Type B pancreatic cell (in vitro differentiated cells): ENCODE measurements at places on chromosomes 6 and 20. TPM values are rescaled to one million over a fixed set of nuclear protein-coding genes. Genes with fewer than 3 reads are reported as not detected.

BTN3A1 gene
- 19.6 and 19.9 TPM in 2 replicates for total RNA-seq

IL20RA gene
- total RNA-seq, result 0.90 and 1.7 TPM in 2 replicates

BLOC1S5 gene
- 8.8 and 14.2 TPM in 2 replicates for total RNA-seq

PDE7B gene
- 3.9 and 5.1 TPM in 2 replicates for total RNA-seq

MGME1 gene
- total RNA-seq, result 31.2 and 32.7 TPM in 2 replicates

FAM209B gene
- 0.63 TPM in 1 of 2 replicates, not detected in the other for total RNA-seq

OR2B6 gene
- not detected in 2 replicates for total RNA-seq

SLC35D3 gene
- 0.41 and 0.50 TPM in 2 replicates for total RNA-seq

GRM4 gene
- total RNA-seq, result 2.2 and 4.2 TPM in 2 replicates

FRK gene
- 6.2 and 13.2 TPM in 2 replicates for total RNA-seq

DNA sequence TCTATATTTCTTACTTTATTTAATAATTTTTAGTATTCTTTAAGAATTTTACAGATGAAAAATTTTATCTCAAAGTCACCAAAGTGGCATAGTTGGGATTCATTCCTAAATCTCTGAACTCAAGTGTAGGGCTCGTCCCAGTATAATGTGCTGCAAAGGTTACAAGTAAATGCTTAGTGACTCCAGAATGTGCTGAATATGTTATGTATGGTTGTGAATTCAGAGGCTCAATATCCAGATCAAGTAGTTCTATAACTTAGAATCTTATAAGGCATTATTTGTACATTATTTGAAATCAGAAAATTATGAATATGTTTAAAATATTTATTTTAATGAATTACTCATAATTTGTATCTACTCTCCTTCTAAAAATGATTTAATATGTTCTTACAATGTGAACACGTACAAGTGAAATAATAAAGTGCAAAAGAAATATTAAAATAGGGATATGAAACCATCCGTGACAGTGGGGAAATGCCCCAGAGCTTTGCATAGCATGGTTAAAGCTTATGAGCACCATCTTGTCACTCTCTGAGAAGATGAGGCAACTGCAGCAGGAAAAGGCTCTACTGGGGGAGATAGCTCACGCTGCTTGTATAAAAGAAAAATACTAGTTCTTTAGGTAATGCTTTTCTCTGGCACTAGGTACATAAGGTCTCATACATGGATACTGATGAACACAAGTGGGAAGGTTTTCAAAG lies 259.0 kb downstream of the FOXC1 start:
- H3K4me3 ChIP-seq, result no peak overlapping the region
- peaks cover 59% of the 10 kb centered on the region for H3K27me3 ChIP-seq

- DNase-seq, result no peak
- H3K27ac ChIP-seq, result peak overlapping the region; percentile 3
- no peaks in the 10 kb centered on the region for H3K36me3 ChIP-seq
- H3K4me3 ChIP-seq, result peak overlapping the region; percentile 29
- H3K27me3 ChIP-seq, result no peaks in the 10 kb centered on the region
These were observed 135.0 kb upstream of the MAN1A1 start for GRCh38 chr6:119484598-119484997.

GRCh38 chr6:44269921-44270525 lies at the start of gene TMEM151B:
TSS of gene TMEM151B (plus strand) at chr6:44270450. CDS start at chr6:44270743, 293 bp downstream.
- no peaks in the 10 kb centered on the region for H3K36me3 ChIP-seq
- H3K4me1 ChIP-seq, result no peaks in the 10 kb centered on the region
- no peak within 1 kb of the TSS for H3K27ac ChIP-seq
- peak within 1 kb of the TSS; percentile 83 for H3K4me3 ChIP-seq
- no peak for DNase-seq
- H3K27me3 ChIP-seq, result peaks cover 60% of the 10 kb centered on the region

DNA sequence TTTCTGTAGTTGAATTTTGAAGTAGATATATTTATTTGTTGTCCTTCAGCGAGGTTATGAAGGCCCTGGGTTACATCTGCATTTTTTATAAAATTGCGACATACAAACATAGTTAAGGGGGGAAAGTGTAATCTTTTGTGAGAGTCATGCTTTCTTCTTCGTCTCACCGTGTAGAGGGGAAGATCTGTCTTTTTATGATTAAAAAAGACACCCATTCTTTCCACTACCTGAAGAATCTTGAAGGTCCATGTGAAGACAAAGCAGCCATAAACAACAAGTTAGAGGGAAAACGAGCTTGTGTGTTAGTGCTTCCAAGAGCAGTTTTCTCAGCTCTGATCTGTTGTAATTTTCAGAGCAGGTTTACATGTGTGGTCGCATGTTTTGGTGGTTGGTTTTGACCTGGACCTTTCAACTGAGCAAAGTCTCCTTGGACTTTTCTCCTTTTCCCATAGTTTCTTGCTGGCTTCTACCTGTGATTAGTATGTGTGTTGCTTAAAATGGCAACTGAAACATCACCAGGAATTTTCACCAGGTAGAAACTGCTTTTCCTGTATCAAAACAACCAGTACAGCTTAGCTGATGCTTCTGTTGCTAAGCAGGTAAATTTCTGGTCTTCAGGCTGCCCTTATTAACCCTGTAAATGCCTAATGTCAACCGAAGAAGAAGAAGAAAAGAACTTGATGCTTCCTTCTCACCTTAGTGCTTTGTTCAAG lies 37.3 kb downstream of the RREB1 start:
- no peak for DNase-seq
- no peaks in the 10 kb centered on the region for H3K27me3 ChIP-seq
- H3K4me1 ChIP-seq, result peaks cover 60% of the 10 kb centered on the region

GRCh38 chr6:55953335-55953734 lies 77.9 kb upstream of the BMP5 start:
- no peaks in the 10 kb centered on the region for H3K27me3 ChIP-seq
- H3K4me3 ChIP-seq, result no peak overlapping the region
- H3K36me3 ChIP-seq, result no peaks in the 10 kb centered on the region
- no peak for DNase-seq
- no peaks in the 10 kb centered on the region for H3K4me1 ChIP-seq

DNA sequence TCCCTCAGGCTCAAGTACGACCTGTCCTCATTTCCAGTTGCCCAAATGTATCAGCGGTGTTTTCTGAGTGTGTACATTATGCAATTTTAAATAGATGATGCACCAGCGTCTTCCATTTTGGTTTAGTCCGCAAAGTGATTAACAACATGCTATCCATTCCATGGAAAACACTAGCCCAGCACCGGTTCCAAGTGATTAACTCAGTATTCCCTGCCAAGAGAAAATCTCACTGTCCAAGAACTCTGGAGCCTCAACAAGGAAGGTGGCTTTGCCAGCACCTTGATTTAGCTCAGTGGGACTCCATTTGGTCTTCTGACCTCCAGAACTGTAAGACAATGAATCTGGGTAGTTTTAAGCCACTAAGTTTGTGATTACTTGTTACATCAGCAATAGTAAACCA lies 107.2 kb downstream of the FOXC1 start:
- no peak overlapping the region for H3K4me3 ChIP-seq
- no peak for DNase-seq
- peaks cover 6% of the 10 kb centered on the region for H3K36me3 ChIP-seq
- no peaks in the 10 kb centered on the region for H3K27me3 ChIP-seq
- H3K27ac ChIP-seq, result no peak overlapping the region

DNA sequence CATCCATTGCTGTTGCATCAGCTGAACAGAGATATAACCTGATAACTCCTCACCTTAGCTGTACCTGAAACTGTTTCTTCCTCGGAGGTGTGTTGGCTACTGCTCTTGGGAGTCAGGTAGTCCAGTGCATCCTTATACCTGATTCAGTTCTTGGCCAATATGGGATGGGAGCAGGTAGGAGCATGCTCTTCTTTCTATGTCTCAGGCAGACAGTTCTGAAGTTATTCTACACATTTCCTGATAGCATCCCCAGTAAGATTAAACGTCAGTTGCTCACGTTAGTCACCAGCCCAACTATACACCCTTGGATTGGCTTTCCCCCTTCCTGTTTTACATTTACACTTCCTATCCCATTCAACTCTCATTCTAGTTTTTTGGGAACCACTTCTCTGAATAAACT lies 244.3 kb upstream of the FLRT3 start:
- H3K27ac ChIP-seq, result no peak overlapping the region
- H3K4me3 ChIP-seq, result no peak overlapping the region
- no peaks in the 10 kb centered on the region for H3K36me3 ChIP-seq
- peaks cover 5% of the 10 kb centered on the region for H3K4me1 ChIP-seq

- H3K27ac ChIP-seq, result no peak overlapping the region
- H3K27me3 ChIP-seq, result peaks cover 57% of the 10 kb centered on the region
- H3K4me3 ChIP-seq, result peak overlapping the region; percentile 76
- no peak for DNase-seq
- H3K4me1 ChIP-seq, result peaks cover 22% of the 10 kb centered on the region
These were observed 807 bp downstream of the LKAAEAR1 start for GRCh38 chr20:64083378-64083803.

GRCh38 chr20:4605166-4605565 lies 116.5 kb upstream of the PRND start:
- H3K4me1 ChIP-seq, result peaks cover 4% of the 10 kb centered on the region
- no peak overlapping the region for H3K27ac ChIP-seq
- no peaks in the 10 kb centered on the region for H3K36me3 ChIP-seq
- H3K27me3 ChIP-seq, result peaks cover 42% of the 10 kb centered on the region

- H3K4me3 ChIP-seq, result no peak overlapping the region
- H3K27me3 ChIP-seq, result peaks cover 19% of the 10 kb centered on the region
- no peaks in the 10 kb centered on the region for H3K36me3 ChIP-seq
- H3K27ac ChIP-seq, result no peak overlapping the region
- no peaks in the 10 kb centered on the region for H3K4me1 ChIP-seq
- DNase-seq, result no peak
These were observed 55.1 kb upstream of the CEP162 start for GRCh38 chr6:84282550-84282949.

DNA sequence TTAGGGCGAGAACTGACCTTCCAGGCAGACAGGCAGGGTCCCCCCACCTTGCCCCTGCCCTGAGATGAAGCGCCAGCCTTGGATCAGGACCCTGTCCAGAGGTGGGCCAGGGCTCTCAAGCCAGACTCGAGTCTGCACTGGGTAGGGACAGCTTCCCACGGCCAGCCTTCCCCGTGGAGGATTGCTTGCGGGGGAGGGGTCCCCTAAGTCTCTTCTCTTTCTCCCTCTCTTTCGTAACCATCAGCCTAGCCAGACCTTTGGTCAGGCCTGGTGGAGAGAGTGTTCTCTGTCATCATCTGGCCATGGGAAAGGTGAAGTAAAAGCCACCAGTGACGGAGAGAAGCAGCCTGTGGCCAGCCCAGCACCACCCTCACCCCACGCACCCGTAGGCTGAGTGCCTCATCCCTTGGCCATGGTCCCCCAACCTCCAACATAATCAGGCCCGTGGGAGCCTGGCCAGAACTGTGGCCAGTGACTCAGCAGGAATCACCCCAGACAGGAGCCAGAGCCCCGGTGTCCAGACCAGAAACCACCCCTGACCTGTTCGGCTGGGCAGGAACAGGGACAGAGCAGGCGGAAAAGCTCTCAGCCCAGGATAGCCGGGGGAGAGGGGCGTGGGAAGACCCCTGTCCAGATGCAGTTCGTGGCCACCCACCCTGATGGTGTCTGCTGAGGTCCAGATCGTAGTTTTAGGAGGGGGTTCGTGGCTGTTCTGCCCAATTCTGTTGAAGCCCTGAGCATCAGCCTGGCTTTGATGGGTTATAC lies 47.1 kb downstream of the SNAI1 start:
- no peaks in the 10 kb centered on the region for H3K27me3 ChIP-seq
- no peak overlapping the region for H3K4me3 ChIP-seq
- H3K4me1 ChIP-seq, result peaks cover 25% of the 10 kb centered on the region
- H3K36me3 ChIP-seq, result no peaks in the 10 kb centered on the region

DNA sequence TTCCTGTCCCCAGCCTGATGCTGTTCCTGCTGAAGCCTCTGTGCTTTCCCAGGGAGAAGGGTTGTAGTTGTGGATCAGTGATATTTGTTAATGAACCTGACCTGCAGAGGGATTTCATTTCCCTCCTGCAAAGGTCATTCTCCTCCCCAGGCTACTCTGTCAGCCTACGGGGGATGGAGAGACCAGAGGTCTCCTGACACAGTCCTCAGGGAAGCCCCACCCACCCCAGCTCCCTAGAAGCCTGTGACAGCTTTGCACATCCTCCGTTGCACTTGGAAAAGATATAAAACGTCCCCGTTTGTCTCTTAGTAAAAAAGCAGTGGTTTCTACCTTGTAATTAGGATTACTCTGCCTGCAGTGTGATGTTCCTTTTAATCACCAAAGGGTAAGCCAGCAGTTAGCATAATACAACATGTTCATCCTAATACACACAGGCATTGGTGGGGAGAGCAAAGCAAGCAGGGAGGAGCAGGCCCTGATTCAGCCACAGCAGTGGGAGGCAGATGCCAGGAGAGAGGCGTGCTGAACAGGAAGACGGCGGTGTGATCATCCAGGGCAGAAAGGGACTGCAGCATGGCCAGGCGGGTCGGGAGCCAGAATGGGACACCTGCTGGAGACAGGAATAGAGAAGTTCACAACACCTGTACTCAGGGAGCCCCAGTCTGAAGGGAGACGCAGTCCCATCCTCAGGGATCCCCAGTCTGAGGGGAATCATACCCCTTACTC lies 293.5 kb downstream of the LRFN2 start:
- peaks cover 12% of the 10 kb centered on the region for H3K27me3 ChIP-seq
- H3K4me1 ChIP-seq, result peaks cover 8% of the 10 kb centered on the region
